Esophagus squamous epithelium (tissue), 5 donors: ENCODE measurements at places on chromosomes 7 and 10.

- DNase-seq = no peak
Measured at GRCh38 chr7:44307301-44307900, 18.0 kb downstream of the CAMK2B start.

GRCh38 chr7:73520673-73521635, 1.1 kb downstream of the BAZ1B start:
- DNase-seq = no peak

DNA sequence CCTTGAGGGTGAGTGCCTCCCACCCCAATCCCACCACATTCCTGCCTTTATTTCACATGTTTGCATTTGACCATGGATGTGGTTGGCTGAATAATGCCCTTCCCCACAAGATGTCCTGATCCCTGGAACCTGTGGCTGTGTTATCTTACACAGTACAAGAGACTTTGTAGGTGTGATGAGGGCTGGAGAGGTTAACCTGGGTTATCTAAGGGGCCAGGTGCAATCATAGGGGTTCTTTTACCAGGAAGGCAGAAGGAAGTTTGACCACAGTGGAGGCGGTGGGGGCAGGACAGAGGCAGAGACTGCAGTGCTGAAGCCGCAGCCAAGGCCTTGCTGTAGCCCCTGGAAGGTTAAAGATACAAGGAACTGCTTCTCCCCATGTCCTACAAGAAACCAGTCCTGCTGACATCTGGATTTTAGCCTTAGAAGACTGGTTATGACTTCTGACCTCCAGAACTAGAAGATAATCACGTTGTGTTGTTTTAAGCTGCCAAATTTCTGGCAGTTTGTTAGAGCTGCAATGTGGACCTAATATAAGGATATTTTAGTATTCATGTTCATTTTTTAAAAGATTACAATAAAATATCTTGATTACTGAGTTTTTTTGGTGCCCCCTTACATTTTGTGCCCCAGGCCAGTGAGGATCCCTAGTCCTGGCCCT, 136.6 kb downstream of the ARHGAP22 start:
- no peak for DNase-seq

GRCh38 chr7:32476816-32477648, 13.1 kb downstream of the LSM5 start:
- no peak for DNase-seq

DNA sequence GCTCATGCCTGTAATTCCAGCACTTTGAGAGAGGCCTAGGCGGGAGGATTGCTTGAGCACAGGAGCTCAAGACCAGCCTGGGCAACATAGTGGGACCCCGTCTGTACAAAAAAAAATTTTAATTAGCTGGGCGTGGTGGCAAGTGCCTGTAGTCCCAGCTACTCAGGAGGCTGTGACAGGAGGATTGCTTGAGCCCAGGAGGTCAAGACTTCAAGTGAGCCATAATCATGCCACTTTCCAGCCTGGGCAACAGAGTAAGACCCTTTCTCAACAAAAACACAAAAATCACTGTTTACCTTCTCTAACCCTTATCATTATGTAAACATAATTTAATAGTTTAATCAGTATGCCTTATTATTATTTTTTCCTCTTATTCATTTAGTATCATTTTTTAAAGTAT, 44.5 kb downstream of the GBF1 start:
- no peak for DNase-seq

- no peak for DNase-seq
Measured at GRCh38 chr7:46360296-46360695, 439.2 kb upstream of the IGFBP3 start.

DNA sequence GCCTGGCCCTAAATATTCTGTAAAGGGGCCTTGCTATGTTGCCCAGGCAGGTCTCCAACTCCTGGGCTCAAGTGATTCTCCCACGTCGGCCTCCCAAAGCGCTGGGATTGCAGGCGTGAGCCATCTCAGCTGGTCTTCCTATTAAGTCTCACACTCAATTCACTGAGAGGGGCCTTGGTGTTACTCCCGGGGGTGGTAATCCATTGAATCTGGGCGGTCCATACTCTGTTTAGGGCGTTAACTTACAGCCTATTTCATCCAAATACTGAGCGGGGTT, 665 bp upstream of the SRRT start:
- DNase-seq = no peak

- DNase-seq = no peak
Measured at GRCh38 chr7:131370523-131370968, 42.9 kb downstream of the MKLN1 start.

DNA sequence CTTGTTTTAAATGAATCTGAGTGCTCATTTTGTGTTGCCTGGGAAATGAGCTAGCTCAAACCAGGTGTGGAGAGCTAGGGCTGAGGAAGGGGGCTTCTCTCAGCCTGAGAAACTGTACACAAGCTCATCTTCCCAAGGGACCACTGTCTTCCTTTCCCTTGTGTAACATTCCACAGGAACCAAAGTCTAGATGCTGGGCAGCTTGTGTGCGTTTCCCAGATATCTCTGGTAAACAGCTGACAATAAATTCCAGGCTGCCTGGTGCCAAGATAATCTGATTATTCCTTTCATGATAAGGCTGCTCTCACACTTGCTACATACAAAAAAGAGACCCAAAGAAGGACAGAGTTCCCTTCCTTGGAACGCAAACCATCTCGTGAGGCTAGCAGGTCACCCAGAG, 33.1 kb upstream of the MKLN1 start:
- DNase-seq = no peak

DNA sequence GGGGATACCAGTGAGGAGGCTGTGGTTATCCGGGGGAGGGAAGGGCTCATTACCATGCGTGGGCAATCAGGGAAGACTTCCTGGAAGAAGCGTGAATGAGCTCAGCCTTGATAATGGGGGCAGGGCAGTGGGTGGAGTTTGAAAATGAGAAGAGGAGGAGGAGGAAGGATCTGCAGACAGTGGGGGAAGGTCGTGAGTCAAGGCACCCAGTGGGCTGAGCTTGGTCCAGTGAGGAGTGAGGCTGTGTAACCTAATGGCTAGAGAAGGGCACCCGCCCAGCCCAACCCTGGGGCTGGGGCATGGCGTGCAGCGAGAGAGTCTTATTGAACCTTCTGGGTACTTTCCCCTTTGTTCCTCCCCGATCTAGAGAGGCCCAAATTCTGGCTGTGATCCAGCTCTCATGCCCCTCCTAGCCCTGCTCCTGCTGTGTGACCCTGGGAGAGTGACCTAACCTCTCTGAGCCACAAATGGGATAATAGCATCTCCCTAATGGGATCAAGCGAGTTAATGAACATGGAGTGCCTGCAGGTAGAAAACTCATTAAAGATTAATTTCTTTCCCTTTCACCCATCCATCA, 31.5 kb downstream of the CLIP2 start:
- DNase-seq = no peak

DNA sequence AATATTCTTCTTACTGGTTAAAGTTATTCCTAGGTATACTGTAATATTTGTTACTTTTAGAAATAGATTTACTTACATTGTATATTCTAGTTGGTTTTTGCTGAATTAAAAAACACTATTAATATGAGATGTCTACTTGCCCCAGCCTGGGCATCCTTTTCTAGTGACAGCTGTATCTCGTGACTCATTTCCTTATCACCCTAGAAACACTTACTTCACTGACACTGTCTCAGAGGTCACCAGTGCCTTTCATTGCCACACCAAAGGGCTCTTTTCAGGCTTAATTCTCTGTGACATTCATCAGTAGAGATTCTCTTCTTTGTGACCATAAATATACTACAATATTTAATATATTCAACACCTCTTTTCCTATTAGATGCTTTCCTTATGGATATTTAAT, 194.7 kb downstream of the GALNT17 start:
- DNase-seq = no peak

- peak; percentile 32 for DNase-seq
Measured at GRCh38 chr7:36723951-36724664, at the start of gene AOAH. Gene AOAH (minus strand): TSS chr7:36724494. CDS start chr7:36724148, 346 bp downstream.

GRCh38 chr10:51425431-51425830, 274.0 kb downstream of the CSTF2T start:
- no peak for DNase-seq

DNA sequence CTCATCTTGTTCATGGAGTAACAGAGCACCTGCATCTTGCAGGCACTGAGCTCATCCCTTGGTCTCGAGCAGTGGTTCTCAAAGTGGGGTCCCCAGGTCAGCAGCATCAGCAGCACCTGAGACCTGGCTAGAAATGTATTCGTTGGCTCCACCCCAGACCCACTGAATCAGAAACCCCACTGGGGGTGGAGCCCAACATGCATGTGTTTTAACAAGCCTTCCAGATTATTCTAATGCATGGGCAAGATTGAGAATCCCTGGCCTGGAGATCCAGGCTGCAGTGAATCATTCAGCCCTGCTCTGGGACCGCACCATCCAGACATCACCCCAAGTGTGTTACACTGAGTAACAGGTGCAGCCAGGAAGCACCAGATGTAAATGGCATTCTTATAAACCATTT, 85.1 kb upstream of the PPIF start:
- DNase-seq = no peak

- DNase-seq = no peak
Measured at GRCh38 chr7:36155811-36156361, 2.8 kb downstream of the EEPD1 start.

DNA sequence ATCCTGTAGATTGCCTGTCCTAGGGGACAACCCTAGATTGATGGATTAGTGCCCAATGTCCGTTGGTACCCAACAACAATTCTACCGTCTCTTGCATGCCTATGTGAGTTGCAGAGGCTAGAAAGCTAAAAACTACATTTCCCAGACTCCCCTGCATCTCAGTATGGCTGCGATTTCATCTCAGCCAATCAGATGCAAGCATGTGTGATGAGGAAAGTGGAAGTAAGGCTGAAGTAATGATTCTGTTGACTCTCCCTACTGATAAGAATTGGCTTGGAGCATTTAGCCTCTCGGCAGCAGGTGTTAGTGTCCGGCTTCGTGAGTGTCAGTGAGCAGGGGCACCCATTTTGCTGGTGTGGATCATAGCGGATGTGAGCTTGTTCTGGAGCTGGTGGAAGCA, 171.9 kb downstream of the FGFR2 start:
- DNase-seq = no peak

GRCh38 chr10:44899450-44900080, 11.6 kb upstream of the TMEM72 start:
- DNase-seq = no peak

DNA sequence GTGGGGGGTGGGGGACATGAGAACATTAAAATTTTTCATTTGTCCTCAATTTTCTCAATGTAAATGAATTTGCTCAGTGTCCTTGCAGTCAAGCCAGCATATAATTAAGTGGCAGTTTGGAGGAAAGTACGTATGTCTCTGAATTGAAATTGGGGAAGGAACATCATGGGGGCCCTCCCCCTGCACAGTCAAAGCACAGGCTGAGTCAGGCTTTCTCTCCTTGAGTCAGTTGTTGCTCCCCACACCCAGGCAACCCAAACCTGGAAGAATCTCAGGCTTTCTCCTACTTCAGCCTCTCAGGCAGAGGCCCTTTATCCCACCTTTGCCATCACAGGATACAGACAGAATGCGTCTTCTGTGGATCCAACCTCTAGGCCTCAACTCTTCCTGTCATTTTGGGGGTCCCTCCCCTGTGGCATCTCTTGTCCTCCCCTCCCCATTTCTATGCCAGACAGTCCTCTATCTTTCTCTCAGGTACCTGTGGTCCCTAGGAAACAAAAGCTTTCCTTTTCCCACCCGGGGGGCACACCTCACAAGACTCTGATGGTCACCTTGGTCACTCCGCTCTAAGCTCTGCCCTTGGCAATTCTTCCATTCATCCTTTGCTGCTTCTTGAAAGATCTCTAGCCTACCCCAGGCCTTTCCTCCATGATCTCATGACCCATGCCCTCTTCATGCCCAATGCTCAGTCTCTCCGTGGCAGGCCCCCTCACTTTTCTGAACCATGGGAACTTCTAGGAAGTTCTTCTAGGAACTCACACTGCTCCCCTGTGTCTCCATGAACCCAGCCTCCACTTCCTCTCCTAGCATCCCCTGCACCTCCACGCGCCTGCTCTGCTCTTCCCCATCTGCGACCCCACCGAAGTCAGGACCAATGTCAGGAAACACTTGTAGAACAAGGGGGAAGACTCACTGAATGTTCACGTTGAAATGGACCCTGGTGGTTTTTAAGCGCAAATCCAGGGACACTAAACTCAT, 40.4 kb downstream of the CREB3L2 start:
- no peak for DNase-seq

DNA sequence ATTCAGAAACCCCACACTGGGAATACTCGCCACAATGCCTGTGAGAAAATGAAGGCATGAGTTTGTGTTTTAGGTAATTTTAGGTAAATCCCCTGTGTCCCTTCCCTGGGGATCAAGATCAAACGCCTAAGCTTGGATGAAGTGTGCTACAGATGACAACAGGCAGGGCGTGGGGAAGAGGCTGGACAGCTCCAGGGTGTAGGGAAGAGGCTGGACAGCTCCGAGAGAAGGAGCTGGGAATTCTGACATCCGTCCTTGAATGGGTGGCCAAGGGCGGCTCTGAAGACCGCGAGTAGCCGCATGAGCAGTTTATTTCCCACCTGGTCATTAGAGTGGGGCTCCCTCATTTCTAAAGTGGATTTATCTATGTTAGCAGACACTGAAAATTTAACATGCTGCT, 109.7 kb downstream of the RAMP3 start:
- no peak for DNase-seq

- no peak for DNase-seq
Measured at GRCh38 chr7:1233333-1234048, 819 bp downstream of the UNCX start.

GRCh38 chr10:18619016-18619415, 32.4 kb downstream of the NSUN6 start:
- DNase-seq = no peak

DNA sequence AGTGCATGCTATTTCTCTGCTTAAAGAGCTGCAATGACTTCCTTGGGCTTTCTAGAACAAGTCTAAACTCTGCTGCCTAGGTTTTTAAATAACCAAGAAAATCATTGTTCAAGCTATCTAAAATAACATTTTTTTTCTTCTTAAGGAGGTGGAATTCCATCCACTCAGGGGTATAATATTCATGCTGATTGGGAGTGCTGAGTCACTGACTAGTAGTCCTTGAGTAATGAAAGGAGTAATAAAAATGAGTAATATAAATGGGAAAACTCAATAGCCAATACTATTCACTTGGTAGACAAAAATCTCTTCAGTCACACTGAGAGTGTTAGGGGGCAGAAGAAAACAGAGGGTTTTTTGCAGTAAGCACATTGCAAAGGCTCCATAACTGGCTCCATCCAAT, 72.0 kb downstream of the GFRA1 start:
- DNase-seq = no peak

GRCh38 chr7:72924386-72924732, 536 bp upstream of the POM121 start:
- DNase-seq = no peak

- DNase-seq = no peak
Measured at GRCh38 chr10:29809383-29809782, 174.6 kb upstream of the SVIL start.

- no peak for DNase-seq
Measured at GRCh38 chr7:104922182-104923009, 91.6 kb upstream of the KMT2E start.
